Left renal pelvis (tissue), 4 donors: ENCODE measurements at places on chromosomes 5 and 9. TPM values are rescaled to one million over a fixed set of nuclear protein-coding genes. Genes with fewer than 3 reads are reported as not detected.

The INSYN2B gene
- 2.0 TPM for polyA plus RNA-seq

The PCDHA1 gene
- polyA plus RNA-seq: not detected

The SVEP1 gene
- polyA plus RNA-seq: 5.4 TPM

The SPATA24 gene
- polyA plus RNA-seq: 14.4 TPM

The ADAMTSL2 gene
- polyA plus RNA-seq: 1.7 TPM

The PCDHB14 gene
- 13.5 TPM for polyA plus RNA-seq

The PHYHD1 gene
- polyA plus RNA-seq: 51.0 TPM

The TTC23L gene
- polyA plus RNA-seq: 2.7 TPM

DNA sequence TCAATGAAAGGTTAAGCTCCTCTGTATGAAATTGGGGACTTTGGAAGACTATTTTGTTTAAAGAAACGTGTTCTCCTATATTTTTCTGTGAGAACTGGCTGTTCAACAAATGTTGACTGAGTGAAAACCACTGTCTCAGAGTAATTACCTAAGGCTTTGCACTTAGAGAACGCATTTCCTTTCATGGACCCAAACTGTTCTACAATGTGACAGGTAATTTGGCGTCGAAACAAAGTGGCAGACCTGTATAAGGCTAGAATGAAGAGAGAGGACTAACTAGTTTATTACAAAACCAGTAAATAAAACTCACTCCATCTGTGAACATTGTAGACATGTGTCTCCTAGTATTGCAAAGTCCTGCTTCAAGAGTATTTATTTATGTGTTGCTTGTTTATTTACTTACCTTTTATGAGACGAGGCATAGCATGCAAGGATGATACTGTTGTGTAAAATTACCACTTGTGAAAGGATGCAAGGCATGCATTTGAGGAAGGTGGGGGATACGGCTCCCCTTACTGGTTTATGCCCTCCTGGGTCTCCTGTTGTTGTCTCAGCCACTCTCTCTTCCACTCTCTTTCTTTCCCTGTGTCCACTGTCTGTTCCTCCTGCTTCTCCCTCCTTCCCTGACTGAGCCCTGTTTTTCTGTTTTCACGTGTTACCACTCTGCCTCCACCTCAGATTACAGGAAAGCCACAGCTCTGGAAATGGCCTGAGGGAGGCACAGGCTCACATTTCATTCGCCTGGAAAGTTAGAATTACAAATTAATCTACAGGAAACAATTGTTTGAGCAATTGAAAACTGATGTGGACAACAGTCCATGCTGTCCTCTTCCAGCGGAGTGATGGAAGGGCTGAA lies 444.0 kb upstream of the ZNF608 start:
- DNase-seq: peak; percentile 54

DNA sequence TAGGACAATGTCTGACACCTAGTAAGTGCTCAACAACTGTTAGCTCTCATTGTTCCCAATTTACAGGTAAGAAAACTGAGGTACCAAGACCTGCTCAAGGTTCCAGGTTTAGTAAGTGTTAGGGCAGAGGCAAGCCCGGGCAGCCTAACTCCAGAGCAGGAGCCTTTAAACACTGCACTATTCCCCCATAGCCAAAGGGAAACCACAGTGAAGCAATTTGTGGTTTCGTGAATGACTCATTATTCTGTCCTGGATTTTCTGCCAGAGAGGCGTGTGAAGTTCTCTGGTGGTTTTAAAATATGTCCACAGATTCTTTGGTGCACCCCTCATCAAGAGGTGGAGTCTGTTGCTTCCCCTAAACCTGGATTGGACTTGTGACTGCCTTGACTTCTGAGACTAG lies 1.0 kb upstream of the MCC start:
- DNase-seq: no peak

GRCh38 chr9:20394969-20395368 lies 227.3 kb downstream of the MLLT3 start:
- DNase-seq: no peak
